ENCODE measurements at places on chromosomes 13 and 19.

DNA sequence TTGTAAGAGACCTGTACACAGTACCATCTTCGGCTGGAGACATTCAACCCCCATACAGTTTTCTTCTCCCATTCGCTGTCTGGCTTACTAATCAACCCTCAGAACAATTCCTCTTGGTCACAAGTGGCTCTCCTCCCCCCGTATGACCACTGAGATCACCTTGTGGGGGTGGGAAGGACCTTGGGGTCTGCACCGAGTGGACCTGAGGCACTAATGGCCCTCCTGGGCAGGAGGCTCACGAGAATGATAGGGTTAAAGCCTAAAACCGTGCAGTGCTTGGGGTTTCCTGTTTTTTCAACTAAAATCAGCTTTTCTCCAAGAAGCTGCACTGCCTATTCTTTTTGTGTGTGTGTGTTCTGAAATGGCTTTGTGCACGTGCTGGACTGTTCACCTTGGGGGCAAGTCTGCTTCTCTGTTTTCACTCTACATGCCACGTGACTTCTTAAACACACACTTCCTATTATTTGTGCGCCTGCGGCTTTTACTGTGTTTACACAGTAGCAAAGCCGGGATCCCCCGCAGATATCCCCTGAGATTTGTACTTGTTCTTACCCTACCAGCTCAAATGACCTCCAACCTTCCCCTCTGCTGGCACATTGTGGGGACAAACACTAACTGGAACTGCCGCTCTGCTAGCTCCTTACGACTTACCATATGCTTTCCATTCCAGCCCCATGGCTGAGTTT, 12.3 kb downstream of the RBM26 start:
- DNase-seq: no peak

DNA sequence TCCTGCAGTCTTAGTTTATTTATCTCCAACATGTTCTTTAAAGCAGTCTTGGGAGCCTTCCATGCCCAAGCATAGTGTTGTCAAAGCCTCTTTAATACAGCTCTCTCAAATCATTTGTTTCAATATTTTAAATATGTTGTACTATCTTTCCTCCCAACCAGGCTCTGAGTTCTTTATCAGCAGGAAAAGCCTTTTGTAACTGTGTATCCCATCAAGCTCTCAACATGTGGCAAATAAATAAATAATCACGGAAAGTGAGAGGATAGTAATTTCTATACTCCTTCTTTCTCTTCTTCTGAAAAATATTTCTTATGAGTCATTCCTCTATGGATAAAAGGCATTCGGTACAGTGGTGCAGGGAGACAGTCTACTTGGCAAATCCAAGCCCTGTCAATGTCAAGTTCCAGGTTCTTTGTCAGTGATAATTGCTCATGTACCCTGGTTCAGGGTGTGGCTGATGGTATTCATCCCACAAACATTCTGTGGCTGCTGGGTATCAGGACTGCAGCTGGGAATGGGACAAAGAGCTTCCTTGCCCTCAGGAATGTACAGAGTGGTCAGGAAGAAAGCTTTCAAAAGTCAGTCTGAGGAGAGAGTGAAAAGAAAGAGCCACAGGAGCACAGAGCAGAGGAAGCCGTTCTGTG, 384.3 kb downstream of the EFNB2 start:
- no peak for DNase-seq

- no peak for DNase-seq
Observed at GRCh38 chr19:6519289-6519688, 11.5 kb upstream of the TNFSF9 start.

- no peak for DNase-seq
Observed at GRCh38 chr13:44347301-44347700, 26.3 kb upstream of the SERP2 start.

- peak; percentile 79 for DNase-seq
Observed at GRCh38 chr13:44918326-44919103, 70.8 kb downstream of the NUFIP1 start.

GRCh38 chr13:106919133-106919532, 351.2 kb upstream of the ARGLU1 start:
- DNase-seq: no peak
